ENCODE measurements at places on chromosomes 12 and 14.

DNA sequence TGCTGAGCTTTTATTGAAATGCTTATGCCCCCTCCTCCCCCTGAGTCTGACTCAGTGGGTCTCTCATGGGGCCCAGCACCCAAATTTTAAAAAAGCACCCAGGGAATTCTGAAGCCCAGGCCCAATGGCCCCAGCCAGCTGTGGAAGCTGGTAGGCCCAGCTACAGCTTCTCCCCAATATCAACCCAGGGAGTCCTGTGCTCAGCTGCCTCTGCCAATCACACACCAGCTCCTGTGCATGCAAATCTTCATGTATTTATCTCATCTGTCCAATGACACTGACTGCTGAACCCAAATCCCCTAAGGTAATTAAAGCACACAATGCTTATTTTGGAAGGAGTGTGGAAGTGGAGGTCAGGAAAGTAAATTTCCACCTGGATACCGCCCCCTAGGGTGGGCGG lies 76.3 kb downstream of the CCDC88C start:
- no peak for DNase-seq

DNA sequence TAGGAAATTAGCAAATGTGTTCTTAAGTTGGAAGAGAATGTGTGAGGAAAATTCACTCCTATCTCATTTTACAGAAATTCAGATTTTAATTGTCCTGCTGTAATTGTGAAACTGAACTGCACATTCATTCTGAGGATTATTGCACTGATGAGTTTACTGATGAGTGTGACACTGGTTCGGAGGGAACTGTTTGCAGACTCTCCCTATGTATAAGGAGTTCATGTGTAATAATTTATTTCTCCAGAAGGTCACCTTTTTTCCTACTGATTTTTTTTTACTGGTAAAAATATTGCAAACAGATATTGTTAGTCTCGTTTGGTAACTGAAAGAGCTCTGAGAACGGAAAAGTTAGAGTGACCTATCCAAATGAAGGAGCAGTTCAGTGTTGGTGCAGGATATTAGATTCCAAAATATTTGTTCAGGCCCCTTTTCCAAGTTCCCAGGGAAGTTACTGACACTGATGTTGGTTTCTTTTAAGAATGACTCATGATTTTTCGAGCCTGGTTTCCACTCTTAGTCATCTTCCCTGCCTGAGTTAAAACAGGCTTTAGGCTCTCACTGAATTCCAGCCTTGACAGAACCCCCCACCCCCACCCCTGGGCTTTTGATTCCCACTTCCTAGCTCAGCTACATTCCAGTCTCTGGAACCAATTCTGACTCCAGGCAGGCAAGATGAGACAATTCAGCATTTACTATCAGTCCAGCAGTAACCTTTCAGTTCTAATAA lies 18.4 kb downstream of the ANO6 start:
- DNase-seq: no peak

DNA sequence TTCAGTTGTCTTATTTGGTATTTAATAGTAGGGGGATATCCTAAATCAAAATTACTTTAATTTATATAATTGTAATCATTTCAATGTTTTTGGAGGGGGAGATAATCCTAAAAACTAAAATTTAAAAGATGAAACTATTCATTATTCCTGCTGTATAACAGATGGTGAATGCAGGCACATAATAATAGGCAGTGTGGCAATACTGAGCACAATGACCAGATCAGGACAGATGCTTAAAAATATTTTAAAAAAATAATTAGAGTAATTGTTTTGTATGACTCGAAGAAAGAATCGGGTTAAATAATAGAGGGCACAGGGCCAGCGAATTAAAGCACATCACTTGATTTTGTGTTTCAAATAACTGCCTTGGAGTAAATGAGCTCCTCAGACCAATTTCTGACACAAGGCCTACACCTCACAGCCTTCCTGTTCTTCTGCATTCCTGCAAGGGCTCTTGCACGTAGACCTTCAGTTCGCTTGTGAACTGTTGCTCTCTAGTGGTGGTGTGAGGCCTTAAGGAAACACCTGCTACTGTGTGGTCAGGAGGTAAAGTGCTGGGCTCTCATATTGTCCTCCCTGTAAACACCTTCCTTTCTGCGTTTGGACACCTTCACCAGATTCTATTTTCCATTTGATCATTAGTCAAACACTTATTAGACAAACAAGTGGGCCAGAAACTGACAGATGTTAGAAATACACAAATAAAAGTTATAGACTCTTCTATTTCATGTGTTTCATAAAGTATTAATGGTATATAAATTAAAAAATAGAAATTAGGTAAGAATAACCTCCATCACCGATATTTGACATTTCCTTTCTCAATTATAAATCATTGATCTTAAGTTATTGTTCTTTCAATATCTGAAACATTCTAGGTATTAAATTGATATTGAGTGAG lies 29.3 kb upstream of the KLRF1 start:
- DNase-seq: peak; percentile 80

DNA sequence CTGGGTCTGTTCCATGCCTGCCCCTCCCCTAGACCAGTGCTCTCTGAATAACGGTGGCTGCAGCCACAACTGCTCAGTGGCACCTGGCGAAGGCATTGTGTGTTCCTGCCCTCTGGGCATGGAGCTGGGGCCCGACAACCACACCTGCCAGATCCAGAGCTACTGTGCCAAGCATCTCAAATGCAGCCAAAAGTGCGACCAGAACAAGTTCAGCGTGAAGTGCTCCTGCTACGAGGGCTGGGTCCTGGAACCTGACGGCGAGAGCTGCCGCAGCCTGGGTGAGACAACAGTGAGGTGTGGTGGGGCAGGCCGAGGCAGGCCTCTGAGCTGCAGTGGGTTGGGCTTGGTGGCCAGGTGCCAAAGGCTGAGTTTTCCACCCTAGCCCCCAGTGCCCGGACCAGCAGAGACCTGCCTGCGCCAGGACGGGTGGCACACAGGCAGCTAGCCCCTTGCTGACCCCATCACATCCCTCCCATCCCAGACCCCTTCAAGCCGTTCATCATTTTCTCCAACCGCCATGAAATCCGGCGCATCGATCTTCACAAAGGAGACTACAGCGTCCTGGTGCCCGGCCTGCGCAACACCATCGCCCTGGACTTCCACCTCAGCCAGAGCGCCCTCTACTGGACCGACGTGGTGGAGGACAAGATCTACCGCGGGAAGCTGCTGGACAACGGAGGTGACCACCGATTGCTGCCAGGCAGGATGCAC lies 28.2 kb upstream of the LRP1-AS start:
- peak; percentile 24 for DNase-seq

GRCh38 chr14:101601606-101602465 lies 40.5 kb downstream of the DIO3 start:
- no peak for DNase-seq

DNA sequence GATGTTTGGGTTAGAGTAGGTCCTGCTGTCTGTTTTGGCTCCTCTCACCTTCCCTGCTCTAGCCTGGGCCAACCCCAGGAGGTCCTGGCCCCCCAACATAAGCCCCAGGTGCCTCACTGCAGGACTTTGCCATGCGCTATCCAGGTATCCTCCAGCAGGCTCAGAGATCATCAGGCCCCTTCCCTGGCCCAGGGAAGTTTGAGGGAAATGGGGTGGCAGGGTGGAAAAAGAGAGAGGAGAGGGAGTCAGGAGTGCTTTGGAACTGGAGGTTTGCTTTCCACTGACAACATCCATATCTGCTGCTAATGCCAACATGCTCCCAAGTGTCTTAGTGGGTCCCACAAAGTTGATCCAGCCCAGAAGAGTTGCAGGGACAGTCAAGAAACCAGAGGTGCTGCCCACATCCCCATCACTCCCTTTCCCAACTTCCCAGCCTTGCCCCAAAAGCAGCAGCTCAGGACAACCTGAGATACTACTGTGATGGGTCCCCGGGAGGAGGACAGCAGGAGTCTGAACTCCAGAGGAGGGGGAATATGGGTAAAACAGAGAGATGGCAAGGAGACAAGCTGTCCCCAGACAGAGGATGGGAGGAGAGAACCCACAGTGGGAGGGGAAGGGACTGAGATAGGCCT lies 677 bp downstream of the TNS2 start:
- DNase-seq: no peak

GRCh38 chr12:92421701-92422100 lies 276.1 kb upstream of the BTG1 start:
- DNase-seq: no peak

GRCh38 chr14:91585856-91586255 lies 75.7 kb upstream of the PPP4R3A start:
- DNase-seq: no peak

- no peak for DNase-seq
Observed at GRCh38 chr14:36676236-36676635, 14.6 kb downstream of the PAX9 start.

DNA sequence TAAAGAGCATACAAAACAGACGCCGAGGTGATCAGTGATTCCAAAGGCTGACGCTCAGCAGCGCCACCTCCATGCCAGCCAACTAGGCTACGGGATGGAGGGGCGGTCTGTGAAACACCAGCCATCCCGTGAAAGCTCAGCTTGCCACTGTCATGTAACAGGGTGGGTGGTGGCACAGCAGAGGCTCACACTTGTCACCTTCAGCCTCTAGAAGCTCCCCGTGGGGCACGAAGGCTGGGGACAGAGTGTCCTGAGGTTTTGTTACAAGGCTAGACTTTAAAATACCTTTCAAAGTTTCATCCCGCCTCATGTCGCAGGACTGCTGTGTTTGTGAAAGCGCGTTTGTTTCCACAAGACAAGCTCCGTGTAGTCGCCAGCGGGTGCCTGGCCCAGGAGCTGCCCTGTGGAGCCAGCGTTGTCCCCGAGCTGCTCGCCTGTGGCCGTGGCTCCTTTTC lies 20.7 kb downstream of the XRCC3 start:
- DNase-seq: no peak

DNA sequence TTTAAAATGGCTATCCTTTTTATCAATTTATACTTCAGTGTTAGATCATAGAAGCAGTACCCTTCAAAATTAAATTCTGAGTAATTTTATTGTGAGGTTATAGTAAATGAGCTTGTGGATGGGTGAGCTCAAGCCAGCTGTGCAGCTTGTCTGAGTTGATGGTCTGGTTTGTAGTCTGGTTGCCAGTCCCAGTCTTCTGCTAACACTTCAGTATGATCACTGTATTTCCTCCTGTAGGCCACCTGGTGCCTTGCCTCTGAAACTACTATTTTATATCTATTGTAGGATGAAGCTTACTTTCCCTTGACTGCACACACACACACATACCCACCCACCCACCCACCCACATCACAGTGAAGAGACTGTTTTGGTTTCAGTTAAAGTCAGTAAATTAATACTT lies 496.4 kb downstream of the PCNX1 start:
- DNase-seq: peak; percentile 27

DNA sequence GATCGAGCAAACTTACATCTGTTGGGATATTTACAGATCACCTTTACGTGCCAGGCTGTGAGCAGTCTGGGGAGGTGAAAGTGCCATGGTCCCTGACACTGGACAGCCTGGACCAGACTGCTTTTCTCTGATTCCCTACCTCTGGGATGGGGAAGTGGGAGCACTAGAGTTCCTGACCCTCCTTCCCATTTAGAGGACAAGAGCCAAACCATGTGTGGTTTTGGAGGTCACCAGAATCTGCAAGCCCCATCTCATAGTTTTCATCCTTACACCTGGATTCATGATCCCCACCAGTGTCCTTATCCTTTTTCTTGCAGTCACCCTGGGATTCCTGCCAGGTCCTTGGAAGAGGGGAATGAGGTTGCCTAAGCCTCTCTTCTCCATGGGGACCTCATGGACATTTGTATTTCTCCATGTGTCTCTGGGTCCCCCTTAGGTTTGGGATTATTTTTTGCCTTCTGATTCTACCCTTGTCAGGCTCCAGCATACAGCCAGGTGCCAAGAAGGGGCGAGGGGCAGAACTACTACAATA lies 1.5 kb upstream of the WNT10B start:
- DNase-seq: no peak

DNA sequence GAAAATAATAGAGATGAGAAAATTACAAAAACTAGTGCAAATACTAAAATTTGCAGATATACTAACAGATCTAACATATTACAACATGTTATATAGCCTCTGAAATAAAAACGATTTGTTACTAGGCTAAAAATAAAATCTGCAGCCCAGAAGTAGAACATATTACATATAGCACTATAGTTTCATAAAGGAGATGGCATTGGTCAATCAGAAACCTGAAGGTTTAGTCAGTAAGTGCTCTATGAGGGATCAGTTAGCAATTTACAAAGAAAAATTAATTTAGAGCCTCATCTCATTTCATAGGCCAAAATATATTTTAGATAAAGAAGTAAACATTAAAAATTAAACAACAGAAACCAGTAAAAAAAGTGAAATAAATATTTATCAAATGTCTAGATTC lies 41.0 kb downstream of the IFNG-AS1 start:
- no peak for DNase-seq

- no peak for DNase-seq
Observed at GRCh38 chr14:44163946-44164345, 343.1 kb downstream of the FSCB start.
